ENCODE measurements at places on chromosomes 2 and 18.

DNA sequence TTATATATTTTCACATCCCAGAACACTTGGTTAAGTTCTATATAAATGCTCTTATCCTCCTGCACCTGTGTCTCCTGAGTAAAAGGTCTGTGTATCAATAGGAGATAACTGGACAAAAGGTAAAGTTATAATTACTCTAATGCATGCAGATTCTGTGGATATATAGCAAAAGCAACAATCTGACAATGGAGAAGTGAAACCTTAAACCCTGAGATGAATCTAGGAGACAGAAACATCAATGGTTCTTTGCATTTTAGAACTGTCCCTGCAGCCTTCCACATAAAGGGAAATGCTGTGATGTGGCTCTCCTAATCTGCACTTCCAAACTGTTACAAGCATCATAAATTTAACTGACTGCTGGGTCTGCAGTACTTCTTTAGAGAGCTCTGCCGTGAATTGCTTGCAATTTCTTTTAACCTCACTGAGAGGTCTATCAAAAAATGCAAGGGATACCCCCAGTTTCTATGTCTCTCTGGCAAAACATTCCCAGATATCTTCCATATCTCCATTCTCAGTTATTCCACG is 42.8 kb upstream of the FSIP2 start:
- DNase-seq = no peak

DNA sequence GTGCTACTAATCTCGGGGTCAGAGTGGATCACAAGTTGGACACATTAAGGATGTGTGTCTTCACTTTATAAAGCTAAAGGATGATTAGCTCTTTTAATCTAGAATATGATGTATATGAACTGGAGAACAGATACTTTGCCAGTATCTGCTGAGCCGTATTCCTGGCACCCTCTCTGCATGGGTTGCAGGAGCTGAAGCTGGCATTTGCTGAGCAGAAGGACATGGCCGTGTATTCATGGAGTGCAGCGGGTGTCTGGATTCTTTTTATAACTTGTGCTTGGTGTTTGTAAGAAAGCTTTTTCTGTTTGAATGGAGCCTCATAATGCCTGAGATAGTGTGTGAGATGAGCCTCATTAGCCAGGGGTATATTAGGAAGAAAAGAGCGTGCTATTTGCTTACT is 103.9 kb upstream of the MCFD2 start:
- DNase-seq = no peak

DNA sequence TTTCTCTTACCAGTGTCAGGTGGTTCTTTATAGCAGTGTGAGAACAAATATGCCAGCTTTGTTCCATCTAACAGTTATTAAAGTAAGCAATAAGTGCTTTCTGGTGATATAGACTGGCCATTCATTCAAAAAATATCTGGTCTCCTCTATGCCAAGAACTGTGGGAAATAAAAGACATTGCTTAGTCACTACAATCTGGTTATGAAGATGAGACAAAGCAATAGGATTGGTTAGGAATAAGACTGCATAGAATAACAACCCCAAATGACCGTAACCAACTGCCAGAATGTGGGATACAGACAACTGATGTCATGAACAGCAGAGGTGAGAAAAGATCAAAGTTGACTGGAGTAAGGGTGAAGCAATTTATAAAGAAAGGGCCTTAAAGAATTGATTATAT is 83.8 kb downstream of the MBD2 start:
- no peak for DNase-seq

- DNase-seq = no peak
Observed at GRCh38 chr18:49073437-49073836, 122.7 kb upstream of the SMAD7 start.

DNA sequence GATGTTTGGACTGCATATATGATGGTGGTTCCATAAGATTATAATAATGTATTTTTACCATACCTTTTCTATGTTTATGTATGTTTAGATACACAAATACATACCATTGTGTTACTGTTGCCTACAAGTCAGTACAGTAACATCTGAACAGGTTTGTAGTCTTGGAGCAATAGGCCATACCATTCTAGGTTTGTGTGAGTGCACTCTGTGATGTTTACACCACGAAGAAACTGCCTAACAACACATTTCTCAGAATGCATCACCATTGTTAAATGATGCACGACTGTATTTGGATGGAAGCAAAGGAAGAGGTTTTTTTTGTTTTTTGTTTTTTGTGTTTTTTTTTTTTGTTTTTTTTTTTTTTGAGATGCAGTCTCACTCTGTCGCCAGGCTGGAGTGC is 9.5 kb downstream of the DUSP19 start:
- no peak for DNase-seq

GRCh38 chr2:43520919-43521318 is 74.9 kb downstream of the THADA start:
- DNase-seq = no peak

- no peak for DNase-seq
Observed at GRCh38 chr2:223102040-223102400, 50.0 kb downstream of the KCNE4 start.

DNA sequence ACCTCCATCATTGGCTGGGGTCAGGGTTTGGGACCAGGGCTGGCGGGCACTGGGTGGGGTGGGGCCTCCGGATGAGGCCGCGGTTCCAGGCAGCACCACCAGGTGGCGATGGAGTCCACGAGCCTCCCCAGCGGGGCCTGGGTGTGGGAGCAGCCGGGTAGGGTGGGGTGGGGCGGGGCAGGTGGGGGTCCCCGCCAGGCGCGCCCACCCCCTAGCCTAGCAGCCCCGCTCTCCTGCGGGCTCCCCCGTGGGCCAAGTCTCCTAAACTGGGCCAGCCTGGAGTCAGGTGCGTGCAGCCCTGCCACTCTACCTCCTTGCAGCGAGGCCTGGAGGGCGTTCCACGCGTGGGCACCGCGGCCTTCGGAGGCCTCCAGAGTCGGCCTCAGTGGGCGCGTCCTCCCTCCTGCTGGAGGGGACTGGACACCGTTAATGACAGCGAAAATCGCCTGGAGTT is 187.5 kb downstream of the TWIST2 start:
- DNase-seq = no peak

- DNase-seq = no peak
Observed at GRCh38 chr2:9627310-9627709, 3.5 kb downstream of the YWHAQ start.

DNA sequence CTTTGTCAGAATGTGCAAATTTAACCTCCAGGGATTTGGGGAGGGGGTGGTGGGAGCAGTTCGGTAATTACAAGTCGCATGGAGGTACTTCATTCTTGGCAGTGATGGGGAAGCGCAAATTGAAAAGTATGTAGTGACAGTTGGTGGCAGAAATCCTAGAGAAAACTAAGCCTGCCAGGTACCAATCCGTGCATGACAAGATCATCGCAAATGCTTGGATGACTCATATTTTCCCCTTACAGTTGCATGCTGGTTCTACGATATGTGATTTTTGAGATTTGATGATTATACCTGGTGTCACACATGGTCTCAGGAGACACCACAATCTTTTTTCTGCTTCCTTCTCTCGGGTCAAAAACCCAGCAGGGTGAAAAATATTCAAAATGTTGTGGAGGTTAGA is 479.7 kb upstream of the ID2 start:
- DNase-seq = no peak

- DNase-seq = no peak
Observed at GRCh38 chr2:164824872-164825271, 16.8 kb downstream of the COBLL1 start.

DNA sequence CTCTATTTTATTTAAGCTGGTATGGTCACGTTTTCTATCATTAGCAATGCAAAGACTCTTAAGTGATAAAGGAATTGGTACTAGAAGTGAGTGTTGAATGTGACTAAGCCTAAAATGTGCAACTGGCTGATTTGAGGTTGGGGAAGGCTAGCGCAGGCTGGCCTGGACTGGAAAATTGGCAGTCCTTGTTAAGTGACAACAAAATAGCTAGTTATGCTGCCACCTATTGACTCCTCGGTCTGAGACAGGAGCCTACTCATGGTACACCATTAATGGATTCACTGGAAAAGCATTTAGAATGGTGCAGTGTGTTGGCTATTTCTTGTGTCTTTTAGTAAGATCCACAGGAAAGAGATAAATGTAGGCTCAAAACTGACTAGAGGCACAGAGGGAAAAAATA is 5.7 kb upstream of the WIPF1 start:
- DNase-seq = no peak

DNA sequence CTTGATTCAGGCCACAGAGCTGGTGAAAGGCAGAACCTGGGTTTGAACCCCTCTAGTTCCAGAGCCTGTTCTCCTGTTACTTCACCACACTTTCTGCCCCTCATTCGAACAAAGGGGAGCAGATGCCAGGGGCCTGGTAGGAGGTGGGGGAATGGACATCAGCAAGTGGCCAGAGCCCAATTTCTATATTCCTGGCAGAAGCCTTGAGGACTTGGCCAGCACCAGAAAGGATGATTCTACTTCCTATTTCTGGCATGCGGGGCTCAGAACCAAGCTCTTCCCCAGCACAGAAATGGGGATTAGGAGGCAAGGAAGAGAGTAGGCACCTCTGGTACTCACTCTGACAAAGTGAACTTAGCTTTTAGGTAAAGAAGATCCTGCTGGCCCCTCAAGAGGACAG is 49.3 kb downstream of the ADD2 start:
- no peak for DNase-seq

- no peak for DNase-seq
Observed at GRCh38 chr2:219828127-219828526, 200.7 kb downstream of the SLC4A3 start.

GRCh38 chr2:71361631-71362030 is 30.0 kb downstream of the ZNF638 start:
- no peak for DNase-seq

DNA sequence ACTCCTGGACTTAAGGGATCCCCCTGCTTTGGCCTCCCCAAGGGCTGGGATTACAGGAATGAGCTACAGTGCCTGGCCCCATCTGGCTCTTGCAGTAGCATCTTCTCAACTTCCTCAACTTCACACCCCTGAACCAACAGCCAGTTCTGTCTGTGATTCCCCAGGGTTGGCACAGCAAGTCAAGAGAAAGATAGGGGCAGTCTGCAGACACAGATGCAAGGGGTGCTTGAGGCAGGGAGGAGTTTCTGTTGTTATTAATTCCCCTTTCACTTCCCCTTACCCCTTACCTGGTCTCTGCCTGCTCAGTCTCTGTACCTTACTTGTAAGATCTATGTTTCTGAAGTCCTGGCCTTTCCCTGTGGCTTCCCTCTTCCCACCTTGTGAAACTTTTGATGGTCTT is 54.1 kb upstream of the MEX3C start:
- no peak for DNase-seq

- no peak for DNase-seq
Observed at GRCh38 chr18:376311-376710, 108.5 kb upstream of the THOC1 start.

DNA sequence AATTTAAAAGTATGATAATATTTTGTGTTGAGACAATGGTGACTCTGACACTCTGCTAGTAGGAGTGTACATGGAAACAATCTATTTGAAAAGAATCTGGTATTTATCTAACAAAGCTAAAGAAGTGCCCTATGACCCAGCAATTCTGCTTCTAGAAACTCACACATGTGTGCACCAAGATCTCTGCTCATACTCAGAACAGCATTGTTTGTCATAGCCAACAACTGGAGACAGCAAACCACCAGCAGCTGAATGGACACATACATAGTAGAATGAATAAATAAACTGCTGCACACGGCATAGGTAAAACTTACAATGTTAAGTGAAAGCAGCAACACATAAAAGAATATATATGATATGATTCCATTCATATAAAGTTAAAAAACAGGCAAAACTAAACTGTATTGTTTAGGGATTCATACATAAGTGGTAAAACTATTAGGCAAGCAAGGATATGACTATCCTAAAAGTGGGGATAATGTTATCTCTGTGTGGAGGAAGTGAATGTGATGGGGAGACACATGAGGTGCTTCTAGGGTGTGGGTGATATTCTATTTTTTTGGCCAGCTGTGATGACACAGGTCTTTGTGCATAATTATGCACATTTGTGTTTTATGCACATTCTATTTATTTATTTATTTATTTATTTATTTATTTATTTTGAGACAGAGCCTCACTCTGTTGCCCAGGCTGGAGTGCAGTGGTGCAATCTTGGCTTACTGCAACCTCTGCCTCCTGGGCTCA is 71.1 kb downstream of the RFTN2 start:
- no peak for DNase-seq

DNA sequence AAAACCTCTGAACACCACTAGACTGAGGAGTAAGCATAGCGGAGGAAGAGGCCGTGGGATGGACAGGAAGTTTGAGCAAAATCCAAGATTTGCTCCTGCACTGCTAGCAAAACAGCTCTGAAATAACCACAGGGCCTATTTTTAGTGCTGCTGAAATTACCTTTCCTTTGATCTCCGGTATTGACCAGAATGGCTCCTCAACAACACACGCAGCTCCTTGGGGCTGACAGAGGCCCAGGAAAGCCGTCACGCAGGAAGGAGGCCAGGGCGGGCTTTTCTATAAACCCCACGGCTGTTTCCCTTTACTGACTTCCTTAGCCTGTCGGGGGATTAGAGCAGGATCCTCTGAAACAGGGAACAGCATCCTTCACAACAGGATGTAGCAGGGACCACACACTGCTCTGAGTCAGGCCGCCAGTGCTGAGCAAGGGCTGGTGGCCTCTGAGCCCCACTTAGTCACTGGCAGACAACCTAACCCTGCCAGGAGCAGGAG is 80.8 kb upstream of the LCLAT1 start:
- DNase-seq = no peak

DNA sequence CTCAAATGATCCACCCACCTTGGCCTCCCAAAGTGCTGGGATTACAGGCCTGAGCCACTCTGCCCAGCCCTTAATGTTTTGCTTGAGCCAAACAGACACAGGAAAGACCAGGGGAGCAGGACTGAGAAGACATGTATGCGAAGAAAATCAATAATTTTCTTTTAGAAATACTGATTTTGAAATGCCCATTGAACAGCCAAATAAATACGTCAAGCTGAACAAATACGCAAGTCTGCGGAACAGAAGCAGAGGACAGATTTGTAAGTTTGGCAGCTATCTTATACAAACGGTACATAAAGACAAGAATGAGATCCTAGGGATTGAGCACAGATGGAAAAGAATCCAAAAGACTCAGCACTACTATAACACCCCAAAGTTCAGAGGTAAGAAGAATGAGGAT is 20.8 kb downstream of the SF3B1 start:
- no peak for DNase-seq

GRCh38 chr2:38613849-38614213 is 11.1 kb upstream of the HNRNPLL start:
- no peak for DNase-seq

GRCh38 chr2:142757111-142757510 is 120.4 kb upstream of the KYNU start:
- DNase-seq = no peak

Data from fibroblast of skin of left biceps (primary cell).